ENCODE measurements at places on chromosomes 4 and X.
A peak's percentile ranks its signal among the peaks of the same experiment; 100 is the strongest.

DNA sequence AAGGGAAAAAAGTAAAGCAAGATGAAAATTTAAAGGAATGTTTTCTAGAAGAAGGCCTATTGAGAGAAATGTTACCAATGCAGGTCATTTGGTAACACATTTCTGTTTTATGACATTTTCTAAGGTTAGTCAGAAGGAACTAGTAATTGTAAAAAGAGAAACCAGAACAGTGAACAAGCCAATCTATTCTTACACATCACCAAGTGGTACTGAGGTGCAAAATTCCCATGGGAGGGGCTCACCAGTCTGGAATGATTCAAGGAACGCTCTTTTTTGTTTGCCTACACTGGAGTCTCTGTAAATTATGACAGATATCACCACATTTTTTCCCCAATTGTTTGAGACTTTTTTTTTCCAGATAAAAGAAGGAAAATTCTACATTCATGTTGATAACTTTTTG is 404.7 kb upstream of the CNKSR2 start:
- DNase-seq: no peak

GRCh38 chr4:96170198-96170597 is 330.3 kb downstream of the PDHA2 start:
- DNase-seq: no peak

DNA sequence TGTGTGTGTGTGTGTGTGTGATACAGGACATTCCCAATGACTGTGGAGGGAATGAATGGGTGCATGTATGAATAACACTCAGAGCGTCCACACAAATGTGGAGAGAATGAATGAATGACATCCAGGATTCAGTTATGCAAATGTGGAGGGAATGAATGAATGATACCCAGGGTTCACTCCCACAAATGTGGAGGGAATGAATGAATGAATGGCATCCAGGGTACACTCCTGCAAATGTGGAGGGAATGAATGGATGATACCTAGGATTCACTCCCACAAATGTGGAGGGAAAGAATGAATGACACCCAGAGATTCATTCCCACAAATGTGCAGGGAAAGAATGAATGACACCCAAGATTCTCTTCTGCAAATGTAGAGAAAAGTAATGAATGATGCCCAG is 36.0 kb upstream of the ASMTL start:
- no peak for DNase-seq

- DNase-seq: no peak
These were observed 3.4 kb downstream of the NKRF start for GRCh38 chrX:119602701-119603255.

DNA sequence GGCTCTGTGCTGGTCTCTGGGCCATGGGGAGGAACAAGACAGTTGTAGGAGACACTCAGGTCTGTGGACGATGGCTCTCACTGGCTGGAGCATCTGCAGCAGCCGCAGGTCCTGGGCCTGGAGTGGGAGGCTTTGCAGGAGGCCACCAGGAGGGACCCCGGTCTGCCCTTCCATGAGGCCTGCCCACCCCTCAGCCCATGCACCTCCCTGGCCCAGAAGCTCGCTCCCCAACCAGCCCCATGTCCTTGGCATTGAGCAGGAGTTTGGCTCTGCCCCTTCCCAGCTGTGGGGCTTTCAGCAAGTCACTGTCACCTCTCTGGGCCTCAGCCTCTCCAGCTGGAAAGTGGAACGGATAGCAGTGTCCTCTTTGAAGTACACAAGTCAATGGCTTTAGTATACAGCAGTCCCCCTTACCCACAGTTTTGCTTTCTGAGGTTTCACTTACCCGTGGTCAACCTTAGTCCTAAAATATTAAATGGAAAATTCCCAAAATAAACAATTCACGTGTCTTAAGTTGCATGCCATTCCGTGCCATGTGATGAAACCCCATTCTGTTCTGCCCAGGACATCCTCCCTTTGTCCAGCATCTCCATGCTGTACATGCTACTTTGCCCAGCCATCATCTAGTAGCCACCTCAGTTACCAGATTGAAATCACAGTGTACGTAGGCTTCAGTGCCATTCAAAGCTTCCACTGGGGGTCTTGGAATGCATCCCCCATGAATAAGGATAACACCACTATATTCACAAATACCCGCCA is 104.0 kb downstream of the CPZ start:
- DNase-seq: no peak

GRCh38 chr4:174973336-174973735 is 55.2 kb downstream of the ADAM29 start:
- no peak for DNase-seq

GRCh38 chr4:15131551-15131950 is 129.3 kb downstream of the CPEB2 start:
- no peak for DNase-seq

DNA sequence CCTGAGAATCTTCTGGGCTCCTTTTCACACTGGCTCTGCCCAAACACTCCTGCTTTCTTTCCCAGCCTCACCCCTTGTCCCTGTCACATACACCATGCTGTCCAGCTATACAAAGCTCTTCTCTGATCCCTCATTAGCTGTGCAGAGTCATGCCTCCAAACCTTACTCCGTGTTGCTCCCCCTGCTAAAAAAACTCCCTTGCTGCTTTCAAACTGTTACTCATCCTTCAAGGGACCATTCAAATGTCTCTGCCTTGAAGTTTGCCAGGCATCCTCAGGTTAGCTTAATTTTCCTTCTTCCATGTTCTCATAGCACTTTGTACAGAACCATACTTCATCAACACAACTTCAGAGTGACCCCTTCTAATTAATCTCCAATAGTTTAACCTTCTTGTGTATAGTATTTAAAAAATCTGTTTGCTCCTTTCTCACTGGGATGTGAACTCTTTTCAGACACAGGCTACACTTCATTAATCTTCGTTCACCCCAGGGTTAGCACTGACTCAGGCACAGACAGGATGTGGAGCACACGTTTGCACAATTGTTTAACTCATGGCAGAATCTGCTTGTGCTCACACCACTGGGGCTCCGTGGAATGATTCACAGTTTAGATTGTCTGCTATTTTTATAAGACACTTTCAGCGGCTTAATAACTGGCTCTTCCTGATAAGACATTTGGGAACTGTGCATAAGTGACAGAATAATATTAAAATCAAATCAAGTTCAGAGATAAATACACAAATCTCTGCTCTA is 21.4 kb upstream of the SEL1L3 start:
- no peak for DNase-seq

GRCh38 chr4:39731908-39732307 is 34.0 kb downstream of the UBE2K start:
- no peak for DNase-seq

DNA sequence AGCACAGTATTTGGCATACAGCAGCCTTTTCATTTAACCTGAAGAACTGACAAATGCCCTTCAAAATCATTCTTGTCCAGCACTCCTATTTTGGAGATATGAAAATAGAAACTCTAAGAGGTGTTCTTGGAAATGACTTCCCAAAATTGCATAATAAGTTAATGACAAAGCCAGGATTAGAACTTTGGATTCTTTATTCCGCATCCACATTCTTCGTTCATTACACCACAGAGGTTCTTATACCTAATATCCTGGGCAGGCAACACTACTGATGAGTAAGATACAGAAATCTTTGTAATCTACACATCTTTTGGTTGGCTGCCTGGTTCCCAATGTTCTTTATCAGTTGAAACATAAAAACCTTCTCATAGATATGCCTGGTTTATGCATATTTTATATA is 5.9 kb downstream of the COL25A1 start:
- no peak for DNase-seq

GRCh38 chr4:158209825-158210807 is at the start of gene TMEM144:
Gene TMEM144 (plus strand): TSS chr4:158210486. CDS start chr4:158212668, 2,182 bp downstream.
- DNase-seq: peak; percentile 95

DNA sequence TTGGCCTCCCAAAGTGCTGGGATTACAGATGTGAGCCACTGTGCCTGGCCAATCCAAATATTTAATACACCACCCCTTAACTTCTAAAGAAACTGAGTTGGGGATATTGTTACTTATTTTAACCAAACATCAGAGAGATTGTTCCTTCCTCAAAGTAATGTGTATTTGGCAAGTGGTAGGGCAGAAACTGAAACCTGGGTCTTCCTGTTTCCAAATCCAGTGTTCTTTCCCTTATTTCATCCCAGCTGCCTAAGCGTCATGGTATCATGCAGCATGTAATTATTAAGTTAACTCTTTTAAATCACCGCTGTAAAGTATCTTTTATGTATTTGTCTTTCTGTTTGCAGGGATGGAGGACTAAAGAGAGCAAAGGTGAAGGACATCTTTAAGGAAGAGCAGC is 68.4 kb downstream of the GPAT3 start:
- no peak for DNase-seq

DNA sequence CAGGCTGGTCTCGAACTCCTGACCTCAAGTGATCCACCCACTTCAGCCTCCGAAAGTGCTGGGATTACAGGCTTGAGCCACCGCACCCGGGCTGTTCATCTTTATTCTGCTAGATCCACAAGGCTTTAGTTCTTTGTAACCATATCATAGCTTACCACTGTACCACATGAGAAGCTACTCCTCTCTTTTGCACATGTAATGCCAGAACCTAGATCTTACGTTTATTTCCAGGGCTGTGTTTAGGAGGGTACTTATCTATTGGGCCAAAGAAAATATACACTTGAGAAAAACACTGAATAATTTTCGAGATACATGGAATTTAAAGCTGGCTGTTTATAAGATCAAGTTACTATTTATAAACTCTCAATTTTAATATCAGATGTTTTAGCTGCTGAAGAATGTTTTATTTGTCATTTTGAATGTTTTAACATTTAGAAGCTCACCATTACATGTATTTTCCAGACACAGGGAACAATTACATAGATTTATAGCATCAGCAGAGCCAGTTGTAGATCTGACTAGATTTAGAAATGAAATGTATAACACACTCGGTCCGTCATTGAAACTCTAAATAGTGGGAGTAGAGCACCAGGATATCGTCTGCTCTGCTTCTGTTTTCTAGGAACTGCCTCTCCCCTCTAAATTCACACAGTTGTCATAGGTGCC is 155.3 kb upstream of the HAND2 start:
- DNase-seq: no peak

DNA sequence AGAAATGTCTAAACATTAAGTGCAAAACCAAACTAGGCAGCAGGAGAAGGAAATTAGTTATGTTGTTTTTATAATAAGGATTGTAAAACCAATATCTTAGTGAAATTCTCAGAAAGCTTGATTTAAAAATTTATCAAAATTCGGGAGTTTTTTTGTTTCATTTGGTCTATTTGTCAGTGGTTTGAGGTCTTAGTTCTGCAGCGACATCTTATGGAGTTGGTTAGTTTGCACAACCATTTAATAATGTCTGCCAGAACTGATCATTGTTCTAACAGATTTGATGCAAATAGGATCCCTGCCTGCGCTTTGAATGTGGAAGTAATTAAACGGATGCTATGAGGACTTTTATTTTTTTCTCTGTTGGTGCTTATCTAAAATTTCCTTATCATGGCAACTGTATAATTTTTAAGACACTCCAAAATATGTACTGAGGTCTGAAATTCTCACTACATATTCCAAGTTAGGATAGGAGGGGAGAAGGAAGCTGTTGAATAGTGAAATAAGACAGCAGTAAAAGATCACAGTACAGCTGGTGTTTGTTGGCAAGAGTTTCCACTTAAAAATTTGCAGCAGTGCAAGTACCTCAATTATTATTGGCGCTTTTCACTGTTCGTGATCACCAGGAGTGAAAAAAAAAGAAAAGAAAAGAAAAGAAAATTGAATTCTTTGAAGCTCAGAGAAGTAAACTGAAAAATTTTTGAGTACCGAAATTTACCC is 2521.4 kb downstream of the ARAP2 start:
- DNase-seq: no peak

- no peak for DNase-seq
These were observed 25.4 kb upstream of the TBC1D1 start for GRCh38 chr4:37865450-37865849.

- DNase-seq: peak; percentile 80
These were observed 33.9 kb downstream of the CASK start for GRCh38 chrX:41889317-41890025.

DNA sequence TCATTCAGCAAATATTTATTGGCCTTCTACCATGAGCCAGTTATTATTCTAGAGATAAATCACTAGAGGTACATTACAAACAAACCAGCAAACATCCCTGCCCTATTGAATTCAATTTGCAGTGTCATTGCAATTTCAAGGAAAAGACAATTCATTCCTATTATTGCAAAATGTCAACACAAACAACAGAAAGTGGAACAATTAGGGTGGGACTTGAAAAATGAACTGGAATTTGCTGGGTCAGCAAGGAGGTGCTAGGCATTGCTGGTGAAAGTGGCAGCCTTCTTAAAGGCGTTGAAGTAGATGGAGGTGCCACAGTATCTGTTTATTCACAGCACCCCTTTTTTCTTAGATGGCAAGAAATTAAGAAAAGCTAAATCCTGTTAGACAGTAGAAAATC is 224.0 kb upstream of the BMP3 start:
- DNase-seq: no peak

DNA sequence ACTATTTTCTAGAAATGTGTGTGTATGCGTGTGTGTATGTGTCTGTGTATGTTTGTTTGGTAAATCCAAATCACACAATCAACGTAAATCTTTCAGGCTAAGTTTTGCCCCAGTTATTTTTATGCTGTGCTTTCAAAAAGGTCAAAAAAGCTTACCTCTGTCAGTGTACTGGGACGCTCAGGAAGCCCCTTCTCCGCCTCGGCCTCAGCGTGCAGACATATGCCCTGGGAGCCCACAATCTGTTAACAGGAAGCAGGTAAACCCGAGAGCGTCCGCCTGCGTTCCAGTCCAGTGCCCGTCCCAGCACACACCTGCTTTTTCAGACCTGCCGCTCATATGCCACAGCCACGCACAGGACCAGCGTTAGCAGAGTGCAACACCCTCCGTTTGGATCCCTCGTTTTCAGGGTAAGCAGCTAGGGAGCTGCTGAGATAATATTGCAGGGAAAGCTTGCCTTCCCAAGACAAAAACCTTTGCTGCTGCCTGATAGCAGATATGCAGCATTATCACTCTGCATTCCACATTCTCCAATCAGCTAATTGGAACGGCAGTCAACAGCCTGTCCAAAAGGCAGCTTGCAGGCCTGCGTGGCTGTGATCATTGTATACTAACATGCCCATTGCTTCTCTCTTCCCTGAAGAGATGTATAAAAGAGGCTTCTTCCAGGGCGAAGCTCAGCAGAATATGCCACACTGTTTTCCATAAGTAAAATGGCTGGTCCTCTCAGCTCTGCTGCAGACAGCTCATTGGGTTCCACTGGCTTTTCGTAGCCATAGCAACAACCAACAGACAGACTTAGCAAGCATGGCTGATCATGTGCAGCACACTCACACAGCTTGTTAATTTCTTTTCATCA is at the start of gene SORBS2:
Gene SORBS2 (minus strand): TSS at position 686 of the 856 bp plus-strand sequence. CDS start 121,623 bp downstream, outside the sequence.
- peak; percentile 91 for DNase-seq

DNA sequence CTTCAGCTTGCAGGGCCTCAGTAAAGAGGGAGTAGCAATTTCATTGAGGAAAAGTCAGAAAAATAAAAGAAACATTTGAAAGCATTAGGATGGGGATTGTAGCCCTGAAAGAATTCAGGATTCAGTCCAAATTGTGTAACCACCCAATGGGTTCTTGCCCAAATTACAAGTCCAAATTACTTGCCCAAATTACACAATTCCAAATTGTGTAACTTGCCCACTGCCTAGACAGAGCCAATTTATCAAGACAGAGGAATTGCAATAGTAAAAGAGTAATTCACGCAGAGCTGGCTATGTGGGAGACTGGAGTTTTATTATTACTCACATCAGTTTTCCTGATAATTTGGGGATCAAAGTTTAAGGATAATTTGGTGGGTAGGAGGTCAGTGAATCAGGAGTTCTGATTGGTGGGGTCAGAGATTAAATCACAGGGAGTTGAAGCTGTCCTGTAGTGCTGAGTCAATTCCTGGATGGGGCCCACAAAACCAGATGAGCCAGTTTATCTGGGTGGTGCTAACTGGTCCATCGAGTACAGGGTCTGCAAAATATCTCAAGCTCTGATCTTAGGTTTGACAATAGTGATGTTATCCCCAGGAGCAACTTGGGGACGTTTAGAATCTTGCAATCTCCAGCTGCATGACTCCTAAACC is 18.1 kb upstream of the PAGE5 start:
- no peak for DNase-seq

Measured in DMS53 (cell line).